Lower leg skin (tissue), 4 donors: ENCODE measurements at places on chromosomes 3 and 15. TPM values are rescaled to one million over a fixed set of nuclear protein-coding genes. Genes with fewer than 3 reads are reported as not detected.

DNA sequence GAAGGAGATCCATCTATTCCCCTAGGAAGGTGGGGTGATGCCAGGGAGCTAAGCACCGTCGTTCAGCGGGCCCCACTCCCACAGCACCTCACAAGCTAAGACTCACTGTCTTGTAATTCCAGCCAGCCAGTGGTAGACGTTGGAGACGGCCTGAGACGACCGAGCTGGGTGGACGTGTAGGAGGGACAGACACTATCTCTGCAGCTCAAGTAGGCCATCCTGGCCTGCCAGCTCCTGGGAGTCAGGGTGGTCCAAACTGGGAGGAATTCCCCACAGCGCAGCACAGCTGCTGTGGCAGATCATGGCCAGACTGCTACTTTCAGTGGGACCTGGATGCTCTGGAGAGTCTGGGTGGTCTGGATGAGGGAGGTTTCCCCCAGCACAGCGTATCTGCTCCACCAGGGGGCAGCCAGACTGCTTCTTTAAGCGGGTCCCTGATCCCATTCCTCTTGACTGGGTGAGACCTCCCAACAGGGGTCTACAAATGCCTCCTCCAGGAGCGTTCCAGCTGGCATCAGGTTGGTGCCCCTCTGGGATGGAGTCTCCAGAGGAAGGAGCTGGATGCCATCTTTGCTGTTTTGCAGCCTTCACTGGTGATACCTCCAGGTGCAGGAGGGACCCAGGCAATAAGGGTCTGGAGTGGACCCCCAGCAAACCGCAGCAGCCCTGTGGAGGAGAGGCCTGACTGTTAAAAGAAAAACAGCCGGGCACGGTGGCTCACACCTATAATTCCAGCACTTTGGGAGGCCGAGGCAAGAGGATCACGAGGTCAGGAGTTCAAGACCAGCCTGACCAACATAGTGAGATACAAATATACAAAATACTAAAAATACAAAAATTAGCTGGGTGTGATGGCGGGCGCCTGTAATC is 27.6 kb downstream of the GNB5 start:
- peak; percentile 75 for DNase-seq

GRCh38 chr3:102302020-102302419 is 132.8 kb upstream of the ZPLD1 start:
- DNase-seq: no peak

- no peak for DNase-seq
Measured at GRCh38 chr3:107790612-107791011, 267.9 kb downstream of the BBX start.

DNA sequence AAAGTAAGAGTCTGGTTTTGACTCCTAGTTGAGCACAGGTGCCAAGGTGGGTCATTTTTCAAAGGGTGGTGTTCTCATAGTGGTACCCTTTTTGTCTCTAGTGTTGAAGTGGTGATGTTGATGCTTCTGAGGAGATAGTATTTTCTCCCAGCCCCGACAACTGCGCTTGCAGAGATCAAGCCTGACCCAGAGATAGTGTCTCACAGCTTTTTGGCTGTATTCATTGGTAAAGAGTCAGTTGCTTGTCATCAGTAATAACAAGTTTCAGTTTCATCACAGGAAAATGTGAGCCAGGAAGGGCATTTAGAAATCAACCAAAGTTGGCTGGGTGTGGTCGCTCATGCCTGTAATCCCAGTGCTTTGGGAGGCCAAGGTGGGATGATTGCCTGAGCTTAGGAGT is 139.3 kb downstream of the NFKBIZ start:
- no peak for DNase-seq

GRCh38 chr3:72086042-72086742 is 301.2 kb upstream of the PROK2 start:
- DNase-seq: no peak

- no peak for DNase-seq
Measured at GRCh38 chr15:58243070-58243469, 104.9 kb downstream of the AQP9 start.

Gene TRAIP
- 1.1 TPM for total RNA-seq

Gene TM4SF1
- 35.5 TPM for total RNA-seq
